ENCODE measurements at places on chromosomes 2 and 18. TPM values are rescaled to one million over a fixed set of nuclear protein-coding genes. Genes with fewer than 3 reads are reported as not detected.

GRCh38 chr18:53780666-53781065 is 443.8 kb downstream of the MBD2 start:
- DNase-seq = no peak

STK25 gene
- 156 TPM for total RNA-seq

IL1RN gene
- 863 TPM for total RNA-seq

DNA sequence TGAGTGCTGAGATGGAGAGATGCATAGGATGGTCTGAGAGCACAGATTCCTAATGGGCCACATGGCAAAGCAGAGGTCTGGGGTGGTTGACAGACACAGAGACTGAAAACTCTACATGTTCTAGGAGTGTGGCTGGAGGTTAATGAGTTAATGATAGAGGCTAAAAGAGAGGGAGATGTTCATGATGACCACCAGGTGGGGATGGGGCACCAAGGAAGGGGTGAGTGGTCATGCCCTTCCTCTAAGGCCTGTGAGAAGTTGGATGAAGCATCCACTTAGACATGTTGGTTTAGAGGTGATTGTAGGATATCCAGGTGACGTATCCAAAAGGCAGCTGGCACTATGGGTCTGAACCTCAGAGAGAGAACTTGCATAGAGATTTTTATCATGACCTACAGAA is 102.1 kb downstream of the LRP2 start:
- DNase-seq = no peak

DNA sequence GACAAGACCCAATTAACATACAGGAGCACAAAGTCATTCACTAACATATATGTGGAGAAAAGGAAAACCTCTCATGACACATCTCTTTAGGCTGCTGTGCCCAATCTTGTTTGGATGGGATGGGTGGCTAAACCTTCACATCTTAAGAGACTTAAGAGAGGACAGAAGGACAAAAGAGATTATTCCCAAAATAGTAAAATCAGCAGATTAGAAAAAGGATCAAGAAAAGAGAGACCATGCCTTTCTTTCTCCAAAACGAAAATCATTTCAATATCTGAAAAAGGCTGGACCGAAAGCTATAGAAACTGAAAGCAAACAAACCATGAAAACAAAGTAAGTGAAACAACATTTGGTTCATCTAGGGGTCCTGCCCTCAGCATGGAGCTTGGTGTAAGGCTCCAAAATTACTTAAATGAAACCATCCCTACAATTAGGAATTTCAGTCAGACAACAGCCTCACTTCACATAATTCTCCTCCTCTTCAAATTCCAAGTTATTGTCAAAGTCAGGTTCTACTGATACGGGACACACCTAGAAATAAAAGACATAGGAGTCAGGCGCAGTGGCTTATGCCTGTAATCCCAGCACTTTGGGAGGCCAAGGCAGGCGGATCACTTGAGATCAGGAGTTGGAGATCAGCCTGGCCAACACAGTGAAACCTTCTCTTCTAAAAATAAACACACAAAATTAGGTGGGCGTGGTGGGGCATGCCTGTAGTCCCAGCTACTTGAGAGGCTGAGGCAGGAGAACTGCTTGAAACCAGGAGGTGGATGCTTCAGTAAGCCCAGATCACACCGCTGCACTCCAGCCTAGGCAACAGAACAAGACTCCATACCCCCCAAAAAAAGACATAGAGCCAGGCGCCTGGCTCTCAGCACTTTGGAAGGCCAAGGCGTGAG is 5.2 kb downstream of the STARD7 start:
- no peak for DNase-seq
